ENCODE measurements at places on chromosomes 2 and 18.

- no peak for DNase-seq
Observed at GRCh38 chr2:74436111-74436805, 5.5 kb downstream of the RTKN start.

DNA sequence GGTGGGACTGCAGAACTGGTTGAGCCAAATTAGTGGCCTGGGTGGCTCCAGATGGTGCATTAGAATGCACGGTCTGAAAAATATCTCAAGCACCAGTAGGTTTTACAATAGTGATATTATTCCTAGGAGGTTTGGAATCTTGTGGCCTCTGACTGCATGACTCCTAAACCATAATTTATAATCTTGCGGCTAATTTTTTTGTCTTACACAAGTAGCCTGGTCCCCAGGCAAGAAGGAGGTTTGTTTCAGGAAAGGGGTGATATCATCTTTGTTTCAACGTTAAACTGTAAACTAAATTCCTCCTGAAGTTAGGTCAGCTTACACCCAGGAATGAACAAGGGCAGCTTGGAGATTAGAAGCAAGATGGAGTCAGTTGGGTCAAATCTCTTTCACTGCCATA, 98.9 kb upstream of the ARL4C start:
- DNase-seq = no peak

GRCh38 chr2:45014831-45015230, 5.6 kb upstream of the SIX2 start:
- no peak for DNase-seq

GRCh38 chr18:49878567-49879270, 65.4 kb upstream of the ACAA2 start:
- DNase-seq = no peak

DNA sequence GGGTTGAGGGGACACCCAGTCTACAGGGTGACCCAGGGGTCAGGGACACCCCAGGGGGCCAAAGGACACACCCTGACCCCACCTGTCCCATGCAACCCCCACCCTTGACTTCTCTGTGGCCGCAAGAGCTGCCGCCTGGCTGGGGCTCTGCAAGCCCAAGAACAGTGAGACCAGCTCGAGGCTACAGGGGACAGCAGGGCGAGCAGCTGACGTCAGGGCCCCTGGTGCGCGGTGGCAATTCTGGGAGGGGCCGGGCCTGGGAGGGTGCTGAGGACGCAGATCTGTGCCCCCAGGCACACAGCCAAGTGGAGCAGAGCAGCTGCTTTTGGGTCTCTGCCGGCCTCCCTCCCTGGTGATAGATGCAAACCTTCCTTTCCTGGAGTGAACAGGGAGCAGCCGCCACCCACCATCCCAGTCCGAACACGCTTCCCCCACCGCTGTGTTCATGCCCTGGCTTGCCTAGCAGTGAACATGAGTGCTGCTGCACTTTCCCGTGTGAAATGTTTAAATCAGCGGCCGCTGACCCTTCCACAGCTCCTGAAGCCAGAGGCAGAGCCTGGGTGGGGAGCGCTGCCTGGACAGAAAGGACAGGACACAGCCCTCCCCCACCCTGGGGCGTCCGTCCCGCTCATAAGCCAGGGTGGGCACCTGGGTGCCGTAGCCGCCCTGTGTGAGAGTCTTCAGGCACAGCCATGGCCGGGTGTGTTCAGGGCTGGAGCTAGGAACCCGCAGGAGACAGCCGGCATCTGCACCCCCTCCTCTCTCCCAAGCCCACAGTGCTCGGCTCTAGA, 46.9 kb downstream of the SLC66A2 start:
- DNase-seq = no peak

DNA sequence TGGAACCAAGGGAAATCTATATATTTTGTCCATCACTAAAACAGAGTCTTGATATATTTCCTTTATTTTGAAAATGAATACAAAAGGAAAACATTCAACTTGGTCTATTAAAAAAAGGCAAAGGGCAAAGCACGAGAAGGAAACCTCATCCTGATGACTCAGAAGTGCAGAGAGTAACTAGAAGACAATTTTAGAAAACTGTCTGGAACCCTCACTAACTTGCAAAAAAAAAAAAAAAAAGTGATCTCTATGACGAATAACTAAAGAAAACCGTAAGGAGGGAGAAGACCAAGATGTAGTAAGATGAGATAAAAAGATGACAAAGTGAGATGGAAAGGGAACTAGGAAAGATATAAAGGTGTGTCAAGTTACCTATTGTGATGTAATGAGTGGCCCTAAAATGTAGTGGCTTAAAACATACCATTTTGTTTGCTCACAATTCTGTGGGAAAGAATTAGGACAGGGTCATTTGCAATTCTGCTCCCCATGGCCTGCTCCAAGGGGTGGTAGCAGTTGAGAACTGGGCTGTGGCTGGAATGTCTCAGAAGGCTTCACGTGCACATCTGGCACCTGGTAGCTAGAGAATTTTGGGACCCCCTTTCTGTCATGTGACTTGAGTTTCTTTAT, 303.0 kb downstream of the DYSF start:
- DNase-seq = no peak

GRCh38 chr2:10753156-10753555, 31.7 kb downstream of the ATP6V1C2 start:
- DNase-seq = no peak

DNA sequence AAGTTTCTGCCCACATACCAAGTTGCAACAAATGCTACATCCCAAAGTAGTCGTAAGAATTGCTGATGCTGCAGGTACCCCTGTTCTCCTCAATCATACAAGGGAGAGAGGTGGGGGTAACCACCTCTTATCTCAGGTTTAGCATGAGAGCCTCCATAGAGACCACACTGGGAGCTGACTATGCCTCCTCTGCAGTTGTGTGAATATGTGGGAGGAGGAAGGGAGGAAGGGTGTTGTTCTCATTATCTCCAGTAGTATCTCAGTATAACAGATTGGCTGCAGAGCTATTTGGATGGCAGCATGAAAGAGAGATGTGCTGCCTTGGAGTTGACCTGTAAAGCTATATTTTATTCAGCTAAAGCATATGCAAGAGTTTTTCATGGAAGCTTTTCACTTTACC, 690.7 kb downstream of the KCNJ3 start:
- no peak for DNase-seq

DNA sequence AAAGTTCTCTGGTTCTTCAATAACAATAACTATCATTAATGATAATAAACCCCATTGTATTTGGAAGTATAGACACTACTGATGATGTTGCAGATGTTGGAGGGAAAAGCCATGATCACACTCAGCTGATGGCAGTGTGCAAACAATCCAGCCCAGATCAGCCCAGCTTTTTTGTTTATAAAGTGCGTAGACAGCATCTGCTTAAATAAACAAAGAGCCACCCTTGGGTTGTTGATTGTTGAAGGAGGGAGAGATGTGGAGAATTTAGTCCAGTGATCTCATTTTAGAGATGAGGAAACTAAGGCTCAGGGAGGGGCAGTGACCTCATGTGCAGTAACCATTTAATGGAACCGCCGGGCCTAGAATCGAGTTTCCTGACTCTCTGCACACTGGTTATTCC, 56.0 kb upstream of the MEX3C start:
- no peak for DNase-seq

GRCh38 chr2:135875491-135876065, 665 bp downstream of the MCM6 start:
- DNase-seq = peak; percentile 41

GRCh38 chr2:63639344-63639743, 50.6 kb downstream of the MDH1 start:
- no peak for DNase-seq

- DNase-seq = peak; percentile 10
Observed at GRCh38 chr2:170361090-170361936, 183.4 kb downstream of the MYO3B start.

GRCh38 chr2:216006164-216006663, 7.1 kb downstream of the MREG start:
- no peak for DNase-seq

DNA sequence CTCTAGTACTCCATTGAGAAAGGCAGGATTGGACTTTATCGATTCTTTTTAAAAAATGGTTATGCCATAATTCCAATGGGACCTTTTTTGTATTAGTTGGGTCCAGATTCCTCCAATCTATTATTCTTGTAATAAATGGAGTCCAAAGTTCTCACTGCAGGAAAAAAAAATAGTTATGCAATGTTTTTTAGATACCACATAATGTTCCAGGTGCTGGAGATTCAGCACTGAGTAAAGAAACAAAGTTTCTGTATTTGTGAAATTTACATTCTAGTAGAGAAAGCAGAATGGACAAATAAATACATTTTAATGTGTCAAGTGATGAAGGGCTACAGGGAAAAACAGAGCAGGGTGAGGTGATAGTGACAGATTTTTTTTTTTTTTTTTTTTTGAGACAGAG, 78.5 kb upstream of the MYCN start:
- no peak for DNase-seq

DNA sequence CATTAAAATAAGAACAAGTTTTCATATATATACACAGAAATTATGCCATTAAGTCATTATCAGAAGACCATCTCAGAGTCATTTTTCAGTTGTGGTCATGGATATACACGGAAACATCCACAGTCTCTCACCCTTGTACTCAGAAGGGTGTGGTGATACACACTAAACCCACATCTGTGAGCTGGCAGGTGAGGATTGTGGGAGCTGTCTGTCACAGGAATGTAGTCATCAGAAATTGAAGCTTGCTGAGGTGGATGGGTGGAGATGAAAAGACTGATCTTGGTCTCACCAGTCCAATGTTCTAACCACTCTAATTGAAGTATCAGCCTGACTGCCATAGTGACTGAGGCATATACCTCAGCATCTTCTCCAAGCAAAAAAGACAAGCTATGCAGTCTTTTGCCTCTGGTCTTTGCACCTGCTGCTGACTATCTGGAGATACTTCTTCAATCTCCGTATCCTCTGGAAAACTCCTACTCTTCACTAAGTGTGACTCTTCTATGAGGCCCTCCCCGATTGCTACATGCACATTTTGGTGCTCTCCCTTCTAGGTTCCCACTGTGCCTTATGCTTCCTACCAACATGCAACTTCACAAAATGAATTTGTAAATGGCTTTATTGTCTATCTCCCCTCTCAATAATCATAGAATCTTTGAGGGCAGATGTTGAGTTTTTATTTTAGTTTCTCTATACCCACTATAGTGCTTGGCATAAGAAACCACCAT, 232.8 kb downstream of the DYM start:
- no peak for DNase-seq

- DNase-seq = no peak
Observed at GRCh38 chr2:197927994-197928393, 123.6 kb downstream of the PLCL1 start.

GRCh38 chr2:195494451-195494850, 162.6 kb upstream of the SLC39A10 start:
- DNase-seq = no peak

- no peak for DNase-seq
Observed at GRCh38 chr18:49050452-49050851, 99.7 kb upstream of the SMAD7 start.

GRCh38 chr18:27581296-27581904, 396.3 kb upstream of the CHST9 start:
- DNase-seq = no peak

GRCh38 chr2:156800065-156800653, 364.0 kb downstream of the GPD2 start:
- no peak for DNase-seq

GRCh38 chr2:230898713-230899091, 26.3 kb downstream of the GPR55 start:
- no peak for DNase-seq

GRCh38 chr18:37986665-37987064, 421.1 kb upstream of the CELF4 start:
- no peak for DNase-seq

Data from stimulated activated CD8-positive, alpha-beta memory T cell treated with anti-CD3 and anti-CD28 coated beads, Interleukin-15, amount 100 ng/mL, for 24 hours (primary cell).